IMR-90 (cell line): ENCODE measurements at places on chromosomes 3 and 15. TPM values are rescaled to one million over a fixed set of nuclear protein-coding genes. Genes with fewer than 3 reads are reported as not detected.
A peak's percentile ranks its signal among the peaks of the same experiment; 100 is the strongest.

- no peaks in the 10 kb centered on the region for H3K4me1 ChIP-seq
- no peak overlapping the region for H3K27ac ChIP-seq
- no peak overlapping the region for H3K4me3 ChIP-seq
- no peaks in the 10 kb centered on the region for H3K36me3 ChIP-seq
Observed at GRCh38 chr3:194203482-194204041, 67.6 kb downstream of the HES1 start.

DNA sequence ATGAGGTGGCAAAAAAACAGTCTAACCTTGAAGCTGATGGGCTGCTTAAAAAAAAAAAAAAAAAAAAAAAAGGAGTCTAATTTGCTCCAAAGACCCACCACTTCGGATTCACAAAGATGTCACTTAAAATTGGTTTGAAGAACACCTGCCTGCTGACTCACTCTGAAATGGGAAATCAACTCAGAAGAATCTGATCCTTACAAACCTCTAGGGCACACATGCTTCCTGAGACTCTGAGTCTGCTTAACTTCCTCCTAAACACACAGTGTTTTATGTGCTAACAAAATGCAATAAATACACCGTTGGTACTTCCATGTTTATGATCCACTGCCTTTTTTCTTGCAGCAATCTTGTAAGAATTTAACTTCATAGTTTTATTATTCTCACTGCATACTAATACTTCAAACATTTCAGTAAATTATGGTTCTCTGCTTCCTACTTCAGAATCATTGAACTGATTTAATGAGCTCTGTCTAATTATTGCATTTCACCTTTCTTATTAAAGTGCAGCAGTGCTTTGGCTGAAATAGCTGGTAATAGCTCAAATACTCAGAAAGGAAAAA is 73.0 kb upstream of the FRMD4B start:
- H3K27me3 ChIP-seq = no peaks in the 10 kb centered on the region; the same call in 1 of the 2 replicates
- no peak for DNase-seq
- H3K27ac ChIP-seq = no peak overlapping the region
- H3K4me3 ChIP-seq = no peak overlapping the region
- no peaks in the 10 kb centered on the region for H3K4me1 ChIP-seq

DNA sequence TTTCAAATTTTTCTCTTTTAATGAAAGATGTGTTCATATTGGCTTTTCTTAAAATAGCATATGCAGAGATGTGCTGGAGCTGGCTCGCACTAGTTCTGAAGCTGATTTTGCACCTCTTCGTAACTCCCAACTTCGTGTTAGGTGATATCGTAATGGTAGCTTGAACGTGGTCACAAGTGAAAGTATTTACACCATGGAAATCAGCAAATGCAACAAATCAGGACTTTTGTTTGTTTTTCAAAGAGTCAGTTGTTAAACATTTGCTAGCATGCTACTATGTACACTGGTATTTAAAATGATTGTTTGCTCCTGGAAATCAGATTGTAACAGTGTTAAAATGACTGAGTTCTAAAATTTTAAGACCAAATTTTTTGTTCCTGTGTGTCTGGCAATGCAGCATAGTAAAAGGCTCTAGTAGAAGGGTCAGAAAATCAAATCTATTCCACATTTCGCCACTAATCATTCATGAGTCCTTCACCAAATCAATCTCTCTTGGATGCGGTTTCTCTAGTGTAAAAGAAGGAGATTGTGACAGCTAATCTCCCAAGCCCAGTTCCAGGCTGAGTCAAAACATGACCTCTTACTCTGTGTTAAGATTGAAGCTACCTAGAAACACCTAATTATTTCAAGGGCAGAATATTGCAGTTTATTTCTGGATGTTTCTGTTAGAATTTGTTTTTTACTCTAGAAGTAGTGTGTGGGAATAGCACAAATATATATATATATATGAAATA is 34.3 kb upstream of the CMC1 start:
- H3K4me3 ChIP-seq = no peak overlapping the region
- H3K27me3 ChIP-seq = no peaks in the 10 kb centered on the region
- H3K36me3 ChIP-seq = no peaks in the 10 kb centered on the region
- no peak overlapping the region for H3K27ac ChIP-seq

GRCh38 chr15:41010345-41010744 is 57.1 kb downstream of the CHAC1 start:
- no peaks in the 10 kb centered on the region for H3K27me3 ChIP-seq
- peaks cover 4% of the 10 kb centered on the region for H3K36me3 ChIP-seq

- H3K4me1 ChIP-seq = peaks cover 8% of the 10 kb centered on the region; the same call in 1 of the 2 replicates
- H3K4me3 ChIP-seq = no peak overlapping the region
- DNase-seq = peak; percentile 53
- H3K36me3 ChIP-seq = no peaks in the 10 kb centered on the region
- H3K27ac ChIP-seq = peak overlapping the region; percentile 68; the same call in 1 of the 2 replicates
- peaks cover 14% of the 10 kb centered on the region for H3K27me3 ChIP-seq
Observed at GRCh38 chr3:183584246-183584913, 28.9 kb upstream of the KLHL6 start.

DNA sequence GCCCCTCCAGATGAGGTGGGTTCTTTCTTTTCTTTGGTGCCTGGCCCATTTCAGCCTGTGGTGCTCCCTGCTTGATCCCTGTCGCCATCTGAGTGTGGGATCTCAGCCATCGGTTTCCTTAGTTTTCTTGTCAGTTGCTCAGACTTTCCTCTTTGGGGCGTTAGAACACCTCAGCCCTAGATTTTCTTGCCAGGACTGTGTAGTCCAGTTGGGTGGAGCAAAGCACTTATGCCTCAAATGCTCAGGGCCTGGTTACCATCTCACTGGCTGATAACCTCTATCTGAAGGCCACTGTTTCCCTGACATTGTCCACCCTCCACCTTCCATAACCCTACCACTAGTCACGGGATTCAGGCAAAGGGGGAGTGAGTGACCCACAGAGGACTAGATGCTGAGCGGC is 208.7 kb upstream of the BHLHE40 start:
- no peak for DNase-seq
- peaks cover 4% of the 10 kb centered on the region; the same call in 1 of the 2 replicates for H3K4me1 ChIP-seq
- H3K4me3 ChIP-seq = no peak overlapping the region

DNA sequence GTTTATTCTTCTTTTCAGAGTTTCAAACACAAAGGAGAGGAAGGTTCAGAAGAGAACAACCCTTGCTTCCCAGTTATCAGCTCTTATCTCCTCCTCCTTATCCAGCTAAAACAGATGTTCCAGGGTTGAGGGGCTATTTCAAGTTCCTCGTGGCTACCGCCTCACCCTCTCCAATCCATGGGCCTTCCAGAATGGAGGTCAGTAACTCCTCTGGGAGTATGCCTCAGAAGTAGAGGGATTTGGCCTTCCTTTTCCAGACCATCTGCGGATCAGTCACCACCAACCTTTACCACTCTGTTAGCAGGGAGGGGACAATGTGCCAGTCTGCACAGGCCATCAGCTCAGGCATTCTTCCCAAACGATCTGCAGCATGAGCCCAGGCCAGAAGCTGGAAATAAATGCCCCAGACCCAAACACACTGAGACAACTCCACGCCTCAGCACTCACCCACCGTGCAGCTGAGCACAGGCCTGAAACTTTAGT is 14.8 kb downstream of the HTR3C start:
- no peaks in the 10 kb centered on the region for H3K36me3 ChIP-seq
- H3K4me3 ChIP-seq = no peak overlapping the region
- H3K4me1 ChIP-seq = no peaks in the 10 kb centered on the region
- no peak overlapping the region for H3K27ac ChIP-seq
- H3K27me3 ChIP-seq = peaks cover 4% of the 10 kb centered on the region

DNA sequence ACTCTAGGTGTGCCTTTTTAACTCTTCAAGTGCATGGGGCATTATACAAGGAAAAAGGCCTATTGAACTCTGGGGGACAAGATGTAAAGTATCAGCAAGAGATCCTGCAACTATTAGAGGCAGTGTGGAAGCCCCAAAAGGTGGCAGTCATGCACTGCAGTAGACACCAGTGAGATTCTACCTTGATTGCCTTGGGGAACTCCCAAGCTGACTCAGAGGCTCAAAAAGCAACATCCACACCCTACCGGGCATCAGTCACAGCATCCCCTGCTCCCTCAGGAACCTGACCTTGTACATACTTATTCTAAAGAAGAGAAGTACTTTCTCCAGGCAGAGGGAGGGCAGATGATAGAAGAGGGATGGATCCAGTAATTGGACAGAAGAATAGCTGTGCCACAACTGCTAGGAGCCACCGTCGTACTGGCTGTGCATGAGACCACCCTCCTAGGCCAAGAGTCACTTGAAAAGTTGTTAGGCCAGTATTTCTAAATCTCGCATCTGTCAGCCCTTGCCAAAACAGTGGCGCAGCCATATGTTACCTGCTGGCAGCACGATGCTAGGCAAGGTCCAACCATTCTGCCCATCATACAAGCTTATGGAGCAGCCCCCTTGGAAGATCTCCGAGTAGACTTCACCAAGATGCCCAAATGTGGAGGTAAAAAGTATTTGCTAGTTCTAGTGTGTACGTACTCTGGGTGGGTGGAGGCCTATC is 523.1 kb upstream of the FRG2C start:
- no peaks in the 10 kb centered on the region for H3K4me1 ChIP-seq
- no peak for DNase-seq
- no peaks in the 10 kb centered on the region for H3K36me3 ChIP-seq
- H3K27ac ChIP-seq = no peak overlapping the region
- no peak overlapping the region for H3K4me3 ChIP-seq

- no peak overlapping the region for H3K27ac ChIP-seq
- no peaks in the 10 kb centered on the region for H3K27me3 ChIP-seq
- H3K4me1 ChIP-seq = peaks cover 20% of the 10 kb centered on the region
- H3K36me3 ChIP-seq = no peaks in the 10 kb centered on the region
Observed at GRCh38 chr15:84910928-84911623, 26.6 kb downstream of the SLC28A1 start.

DNA sequence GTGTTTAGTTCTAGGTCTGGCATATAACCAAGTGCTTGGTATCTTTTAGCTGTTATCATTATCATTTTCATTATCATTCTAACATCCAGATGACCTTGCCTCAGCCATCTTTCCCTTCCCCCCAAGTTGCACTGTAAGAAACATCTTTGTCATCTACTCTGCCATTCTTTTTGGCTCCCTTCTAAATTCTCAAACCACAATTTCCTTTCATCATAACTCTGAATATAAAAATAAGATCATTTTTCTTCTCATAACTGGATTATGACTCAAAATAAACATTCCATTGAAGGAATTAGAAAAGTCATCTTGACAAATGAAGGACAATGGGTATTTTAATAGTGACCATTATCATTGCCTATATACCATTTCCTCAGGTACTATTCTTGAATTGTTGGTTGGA is 786.2 kb downstream of the AGBL1 start:
- no peaks in the 10 kb centered on the region for H3K36me3 ChIP-seq
- no peaks in the 10 kb centered on the region for H3K4me1 ChIP-seq
- H3K4me3 ChIP-seq = no peak overlapping the region

GRCh38 chr3:11116336-11117059 is 37.8 kb upstream of the HRH1 start:
- H3K27me3 ChIP-seq = no peaks in the 10 kb centered on the region; the same call in none of the 2 replicates
- H3K4me3 ChIP-seq = no peak overlapping the region
- no peaks in the 10 kb centered on the region for H3K36me3 ChIP-seq
- peaks cover 2% of the 10 kb centered on the region; the same call in 1 of the 2 replicates for H3K4me1 ChIP-seq

DNA sequence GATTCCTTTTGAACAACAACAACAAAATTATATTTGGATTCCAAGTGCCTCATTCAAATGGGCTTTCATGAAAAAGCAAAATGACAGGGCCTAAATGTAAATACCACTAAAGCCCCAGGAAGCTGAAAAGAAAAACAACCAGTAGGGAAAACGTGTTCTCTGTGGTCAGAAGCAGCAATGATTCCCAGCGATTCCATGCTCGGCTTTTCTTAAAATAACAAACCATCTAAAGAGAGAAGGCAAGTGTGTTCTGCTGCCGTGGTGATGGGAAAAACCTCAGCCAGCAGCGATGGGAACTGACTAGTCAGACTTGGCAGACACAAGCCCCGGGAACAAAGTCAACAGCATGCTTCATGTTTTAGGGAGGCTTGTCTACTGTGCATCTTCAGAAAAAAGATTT is 153.6 kb downstream of the TNIK start:
- H3K36me3 ChIP-seq = no peaks in the 10 kb centered on the region
- peaks cover 1% of the 10 kb centered on the region; the same call in 1 of the 2 replicates for H3K4me1 ChIP-seq
- DNase-seq = peak; percentile 99
- no peak overlapping the region for H3K27ac ChIP-seq

GRCh38 chr3:55907616-55908015 is 420.5 kb upstream of the WNT5A start:
- no peaks in the 10 kb centered on the region for H3K4me1 ChIP-seq
- H3K27me3 ChIP-seq = peaks cover 3% of the 10 kb centered on the region
- H3K36me3 ChIP-seq = no peaks in the 10 kb centered on the region
- no peak for DNase-seq
- H3K4me3 ChIP-seq = no peak overlapping the region
- no peak overlapping the region for H3K27ac ChIP-seq

DNA sequence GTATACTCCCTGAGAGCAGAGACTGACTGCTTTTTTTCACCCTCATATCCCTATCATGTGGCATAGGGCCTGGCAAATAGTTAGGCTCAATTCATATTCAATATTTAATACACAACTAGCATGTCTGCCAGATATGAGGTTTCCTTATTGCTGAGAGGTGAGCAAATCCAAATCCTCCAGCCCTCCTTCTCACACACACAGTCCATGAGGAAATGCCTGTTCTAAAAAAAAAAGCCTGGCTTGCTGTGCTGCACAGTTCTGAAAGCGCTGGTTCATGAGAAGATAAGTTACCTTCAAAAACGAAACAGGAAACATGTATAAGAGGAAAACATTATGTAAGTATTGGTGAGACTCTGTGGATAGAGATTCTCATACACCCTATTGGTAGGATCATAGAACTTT is 15.5 kb upstream of the ACAP2 start:
- DNase-seq = peak; percentile 28
- H3K27me3 ChIP-seq = 0 out of 2 replicates have a peak, but pooled peaks cover 3% of the 10 kb centered on the region
- no peak overlapping the region for H3K4me3 ChIP-seq
- no peaks in the 10 kb centered on the region for H3K4me1 ChIP-seq

DNA sequence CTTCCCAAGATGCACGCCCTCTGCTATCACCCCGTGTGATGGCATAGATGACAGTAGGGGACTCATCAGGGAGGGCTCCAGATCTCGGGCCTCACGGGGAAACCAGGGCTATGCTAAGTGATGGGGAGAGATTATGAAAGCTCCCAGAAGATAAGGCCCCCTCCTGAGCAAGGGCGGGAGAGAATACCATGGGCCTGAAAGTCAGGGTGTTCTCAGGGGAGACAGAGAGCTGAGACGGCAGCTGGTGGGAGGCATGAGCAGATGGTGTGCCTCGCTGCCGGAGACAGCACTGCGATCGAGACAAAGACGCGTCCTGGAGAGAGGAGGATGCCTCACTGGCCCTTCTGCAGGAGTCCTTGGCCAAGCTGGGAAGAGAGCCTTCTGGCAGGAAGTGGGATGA is 106.5 kb upstream of the ADPGK start:
- no peak for DNase-seq
- no peak overlapping the region for H3K4me3 ChIP-seq
- H3K27me3 ChIP-seq = peaks cover 15% of the 10 kb centered on the region
- no peak overlapping the region for H3K27ac ChIP-seq
- no peaks in the 10 kb centered on the region for H3K4me1 ChIP-seq

GRCh38 chr15:53811530-53811929 is 52.1 kb upstream of the WDR72 start:
- no peaks in the 10 kb centered on the region for H3K36me3 ChIP-seq
- DNase-seq = no peak
- no peak overlapping the region for H3K27ac ChIP-seq
- H3K27me3 ChIP-seq = no peaks in the 10 kb centered on the region
- H3K4me3 ChIP-seq = no peak overlapping the region

Gene DNAJA4
- under 0.01 and 0.18 TPM in 2 replicates for total RNA-seq

Gene ECE2
- total RNA-seq = not detected in 2 replicates

Gene CYP1A2
- not detected in 2 replicates for total RNA-seq

Gene FBXL22
- 0.28 and 0.36 TPM in 2 replicates for total RNA-seq

Gene GOLGA6B
- not detected in 2 replicates for total RNA-seq

Gene DUOX1
- not detected in 2 replicates for total RNA-seq

Gene CCR9
- total RNA-seq = not detected in 2 replicates

Gene CEMIP
- 51.9 and 63.8 TPM in 2 replicates for total RNA-seq

Gene KCNMB3
- total RNA-seq = 0.72 and 0.83 TPM in 2 replicates

Gene ASB14
- total RNA-seq = not detected in 2 replicates
